Progenitor cell of endocrine pancreas (in vitro differentiated cells): ENCODE measurements at places on chromosomes 12 and 14. TPM values are rescaled to one million over a fixed set of nuclear protein-coding genes. Genes with fewer than 3 reads are reported as not detected.
A peak's percentile ranks its signal among the peaks of the same experiment; 100 is the strongest.

HOXC12 gene
- not detected in 2 replicates for total RNA-seq

DNA sequence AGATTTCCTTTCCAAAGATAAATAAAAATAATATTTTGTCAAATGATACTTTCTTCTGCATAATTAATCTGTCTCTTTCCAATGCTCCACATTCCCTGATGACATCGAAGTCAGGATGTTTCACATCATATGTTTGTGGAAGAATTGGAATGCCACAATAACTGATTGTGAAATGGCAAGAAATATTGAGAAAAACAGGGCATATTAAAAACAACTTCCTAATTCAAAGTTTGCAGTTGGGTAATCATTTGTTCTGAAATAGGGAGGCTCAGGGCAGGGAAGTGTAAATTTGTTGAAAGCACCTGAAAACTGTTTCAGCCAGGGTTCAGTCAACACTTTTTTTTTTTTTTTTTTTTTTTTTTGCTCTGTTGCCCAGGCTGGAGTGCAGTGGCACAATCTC is 50.7 kb downstream of the BCAT1 start:
- peaks cover 18% of the 10 kb centered on the region for H3K4me1 ChIP-seq
- H3K27me3 ChIP-seq, result peaks cover 18% of the 10 kb centered on the region
- no peak overlapping the region for H3K27ac ChIP-seq
- no peak overlapping the region for H3K4me3 ChIP-seq

DNA sequence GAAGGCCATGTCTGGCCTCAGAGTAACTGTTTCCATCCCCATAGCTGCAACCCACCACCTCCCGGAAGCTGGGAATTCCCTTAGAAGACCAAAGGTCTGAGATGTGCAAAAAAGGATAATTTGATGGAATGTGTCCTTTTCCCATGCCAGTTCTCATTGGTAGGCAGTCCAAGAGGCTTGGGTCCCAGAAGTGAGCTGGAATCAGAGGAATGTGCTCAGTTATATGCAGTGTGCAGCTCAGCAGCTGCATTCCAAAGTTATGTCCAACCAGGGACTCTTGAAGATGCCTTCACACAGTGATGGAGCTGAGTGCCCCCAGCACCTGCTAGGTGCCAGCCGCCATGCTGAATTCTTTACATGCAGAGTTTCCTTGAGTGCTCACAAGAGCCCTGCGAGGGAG is 583.9 kb upstream of the TBX3 start:
- H3K4me1 ChIP-seq, result no peaks in the 10 kb centered on the region
- no peak overlapping the region for H3K4me3 ChIP-seq
- no peak overlapping the region for H3K27ac ChIP-seq
- H3K27me3 ChIP-seq, result peaks cover 39% of the 10 kb centered on the region
- H3K36me3 ChIP-seq, result no peaks in the 10 kb centered on the region

RHEBL1 gene
- 0.72 and 0.75 TPM in 2 replicates for total RNA-seq

DNA sequence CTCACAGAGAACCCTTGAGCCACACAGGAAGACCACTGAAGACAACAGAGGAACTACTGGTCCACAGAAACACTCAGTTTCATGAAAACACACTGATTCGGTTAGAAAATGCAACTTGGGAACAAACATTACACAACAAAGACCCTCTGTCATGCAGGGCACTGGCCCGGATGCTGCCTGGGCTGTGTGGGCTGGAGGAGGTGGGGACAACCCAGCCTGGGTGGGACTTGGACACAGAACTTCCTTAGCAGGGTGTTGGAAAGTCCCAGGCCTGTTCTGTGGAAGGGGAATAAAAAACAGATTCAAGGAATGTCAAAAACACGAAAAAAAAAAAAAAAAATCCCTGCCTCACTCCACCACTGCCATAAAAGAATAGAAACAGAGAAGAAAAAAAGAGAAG is 181.0 kb downstream of the MON2 start:
- no peak overlapping the region for H3K4me3 ChIP-seq
- peaks cover 12% of the 10 kb centered on the region for H3K36me3 ChIP-seq
- no peak overlapping the region for H3K27ac ChIP-seq
- H3K4me1 ChIP-seq, result no peaks in the 10 kb centered on the region
- H3K27me3 ChIP-seq, result no peaks in the 10 kb centered on the region
- DNase-seq, result no peak

ESRRB gene
- total RNA-seq, result 0.12 and 0.29 TPM in 2 replicates

DNA sequence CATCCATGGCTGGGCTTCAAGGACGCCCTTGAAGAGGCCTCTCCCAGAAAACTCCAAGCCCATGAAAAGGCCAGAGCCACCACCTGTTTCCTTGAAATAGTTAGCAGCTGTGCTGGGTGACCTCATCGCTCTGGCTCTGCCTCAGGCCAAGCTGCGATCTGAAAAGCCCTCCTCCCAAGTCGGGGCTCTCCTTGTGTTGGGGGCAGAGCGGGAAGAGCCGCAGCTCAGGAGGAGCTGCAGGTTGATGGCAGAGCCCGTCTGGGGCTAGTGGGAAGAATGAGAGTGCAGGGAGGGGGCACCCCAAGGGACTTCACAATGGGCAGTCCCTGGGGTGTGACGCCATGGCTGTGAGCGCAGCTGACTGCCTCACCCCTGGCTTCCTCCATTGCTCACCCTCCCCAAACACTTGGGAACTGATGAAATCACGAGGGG is 50.0 kb upstream of the STON2 start:
- no peak overlapping the region for H3K27ac ChIP-seq
- H3K4me3 ChIP-seq, result no peak overlapping the region
- no peak for DNase-seq

DNA sequence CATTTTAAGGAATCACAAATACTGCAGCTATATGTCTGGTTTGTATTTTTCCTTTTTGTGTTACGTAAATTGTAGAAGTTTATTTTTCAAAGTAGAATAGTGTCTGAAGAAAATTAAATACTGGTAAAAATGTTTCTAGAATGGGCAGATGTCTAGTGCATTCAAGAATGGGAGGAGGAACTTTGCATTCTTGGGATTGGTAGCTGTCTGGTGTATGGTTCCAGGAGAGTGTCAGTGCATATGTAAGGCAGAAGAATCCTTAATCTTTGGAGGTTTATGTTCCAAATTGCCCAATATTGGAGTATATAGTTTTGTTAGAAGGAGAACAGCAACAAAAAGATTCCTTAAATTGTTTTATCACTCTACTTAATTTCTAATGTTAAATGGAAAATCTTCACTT is 13.5 kb downstream of the PAPOLA start:
- H3K4me1 ChIP-seq, result peaks cover 34% of the 10 kb centered on the region
- H3K27ac ChIP-seq, result no peak overlapping the region
- H3K4me3 ChIP-seq, result no peak overlapping the region

ACRBP gene
- total RNA-seq, result 5.0 and 5.6 TPM in 2 replicates

CCDC177 gene
- 0.22 and 0.24 TPM in 2 replicates for total RNA-seq

AKAP3 gene
- 3.3 and 3.5 TPM in 2 replicates for total RNA-seq

GRCh38 chr12:45725631-45726602 is 3.6 kb upstream of the ARID2 start:
- H3K27me3 ChIP-seq, result no peaks in the 10 kb centered on the region
- H3K4me1 ChIP-seq, result peaks cover 10% of the 10 kb centered on the region
- DNase-seq, result no peak
- peak overlapping the region; percentile 99 for H3K27ac ChIP-seq
- H3K4me3 ChIP-seq, result peak overlapping the region; percentile 97

DNA sequence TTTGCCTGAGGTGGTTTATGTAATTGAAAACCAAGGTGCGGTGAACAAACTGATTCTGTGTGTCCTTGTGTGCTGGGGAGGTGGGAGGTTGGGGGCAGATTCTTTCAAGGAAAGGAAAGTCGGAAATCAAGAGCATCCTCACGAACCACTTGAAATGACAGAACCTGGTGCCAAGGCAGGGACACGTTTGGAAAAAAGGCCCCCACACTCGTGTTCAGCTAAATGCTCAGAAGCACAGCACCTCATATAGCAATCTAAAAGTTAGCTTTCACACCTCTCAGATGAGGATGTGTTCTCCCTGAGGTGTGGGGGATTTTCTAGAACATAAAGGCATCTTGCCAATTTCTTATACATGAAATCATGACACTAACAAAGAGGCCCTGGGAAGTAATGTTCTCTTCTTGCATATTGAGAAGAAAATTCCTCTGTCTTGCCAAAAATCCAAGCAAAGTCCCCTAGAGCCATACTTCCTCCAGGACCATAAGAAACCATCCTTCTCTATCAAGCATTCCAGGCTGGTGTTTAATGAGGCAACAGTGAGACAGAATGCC is 119.6 kb downstream of the PLXNC1 start:
- no peak for DNase-seq
- H3K27me3 ChIP-seq, result no peaks in the 10 kb centered on the region
- no peak overlapping the region for H3K4me3 ChIP-seq
- no peaks in the 10 kb centered on the region for H3K4me1 ChIP-seq
- peaks cover 13% of the 10 kb centered on the region for H3K36me3 ChIP-seq

- no peak overlapping the region for H3K27ac ChIP-seq
- no peaks in the 10 kb centered on the region for H3K36me3 ChIP-seq
- H3K4me1 ChIP-seq, result peaks cover 18% of the 10 kb centered on the region
- H3K27me3 ChIP-seq, result no peaks in the 10 kb centered on the region
- no peak overlapping the region for H3K4me3 ChIP-seq
Observed at GRCh38 chr12:91377436-91377835, 194.8 kb upstream of the DCN start.

DNA sequence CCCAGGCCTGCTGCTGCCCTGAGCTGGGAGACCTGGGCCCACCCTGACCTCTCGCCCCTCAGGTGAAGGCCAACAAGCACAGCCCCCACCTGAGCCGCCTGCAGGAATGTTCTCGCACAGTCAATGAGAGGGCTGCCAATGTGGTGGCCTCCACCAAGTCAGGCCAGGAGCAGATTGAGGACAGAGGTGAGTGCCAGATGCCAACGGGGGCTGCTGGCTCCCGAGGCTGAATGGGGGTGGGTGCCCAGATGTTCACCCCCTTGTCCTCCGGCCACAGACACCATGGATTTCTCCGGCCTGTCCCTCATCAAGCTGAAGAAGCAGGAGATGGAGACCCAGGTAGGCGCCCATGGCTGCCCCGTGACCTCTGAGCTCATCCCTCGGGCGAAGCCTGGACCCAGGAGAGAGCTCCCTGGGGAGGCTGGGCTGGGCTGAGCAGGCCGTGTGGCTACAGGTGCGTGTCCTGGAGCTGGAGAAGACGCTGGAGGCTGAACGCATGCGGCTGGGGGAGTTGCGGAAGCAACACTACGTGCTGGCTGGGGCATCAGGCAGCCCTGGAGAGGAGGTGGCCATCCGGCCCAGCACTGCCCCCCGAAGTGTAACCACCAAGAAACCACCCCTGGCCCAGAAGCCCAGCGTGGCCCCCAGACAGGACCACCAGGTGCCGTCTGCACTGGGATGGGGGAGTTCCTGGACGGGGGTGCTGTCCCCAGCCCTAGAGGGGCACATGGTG is 25.8 kb downstream of the HIP1R start:
- DNase-seq, result no peak
- H3K36me3 ChIP-seq, result peaks cover 1% of the 10 kb centered on the region
- no peaks in the 10 kb centered on the region for H3K4me1 ChIP-seq
- H3K27ac ChIP-seq, result no peak overlapping the region
- no peaks in the 10 kb centered on the region for H3K27me3 ChIP-seq
- H3K4me3 ChIP-seq, result no peak overlapping the region

DNA sequence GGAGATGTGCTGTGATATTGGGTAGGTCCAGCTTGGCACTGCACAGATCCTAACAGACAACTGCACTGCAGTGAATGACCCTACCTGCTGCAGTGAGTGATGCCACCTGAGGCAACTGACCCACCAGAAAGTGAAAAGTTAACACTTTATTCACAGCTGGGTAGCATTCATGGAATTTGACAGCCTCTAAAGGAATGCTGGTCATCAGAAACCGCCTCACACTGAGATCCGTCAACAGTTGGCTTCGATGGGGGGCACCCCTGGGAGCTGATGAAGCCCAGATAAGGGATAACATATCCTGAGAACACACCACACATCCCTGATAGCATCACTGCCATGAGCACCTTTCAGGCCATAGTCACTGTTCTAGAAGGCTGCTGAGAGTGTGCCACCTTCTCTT is 272.4 kb upstream of the CRY1 start:
- H3K36me3 ChIP-seq, result no peaks in the 10 kb centered on the region
- no peak overlapping the region for H3K27ac ChIP-seq
- H3K27me3 ChIP-seq, result peaks cover 29% of the 10 kb centered on the region
- H3K4me3 ChIP-seq, result no peak overlapping the region
- H3K4me1 ChIP-seq, result no peaks in the 10 kb centered on the region

DNA sequence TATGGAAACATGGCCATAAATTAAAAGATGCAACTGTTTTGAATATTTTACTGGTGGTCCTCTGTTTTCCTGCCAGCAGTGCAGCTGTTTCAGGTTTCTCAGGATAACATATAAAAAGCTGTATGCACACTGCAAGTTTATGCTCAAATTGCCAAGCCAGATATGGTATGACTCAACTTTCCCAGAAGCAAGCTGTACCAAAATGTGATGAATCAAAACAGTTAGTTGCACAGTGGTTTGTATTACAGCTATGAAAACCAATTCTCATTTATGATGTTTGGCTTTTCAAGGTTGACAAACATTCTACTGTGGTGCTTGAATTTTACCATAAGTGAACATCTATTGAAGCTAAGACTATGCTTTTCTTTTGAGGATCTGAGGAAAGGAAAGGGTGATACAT is 15.5 kb downstream of the TRMT5 start:
- H3K4me1 ChIP-seq, result peaks cover 3% of the 10 kb centered on the region
- no peak for DNase-seq
- H3K27ac ChIP-seq, result no peak overlapping the region

DNA sequence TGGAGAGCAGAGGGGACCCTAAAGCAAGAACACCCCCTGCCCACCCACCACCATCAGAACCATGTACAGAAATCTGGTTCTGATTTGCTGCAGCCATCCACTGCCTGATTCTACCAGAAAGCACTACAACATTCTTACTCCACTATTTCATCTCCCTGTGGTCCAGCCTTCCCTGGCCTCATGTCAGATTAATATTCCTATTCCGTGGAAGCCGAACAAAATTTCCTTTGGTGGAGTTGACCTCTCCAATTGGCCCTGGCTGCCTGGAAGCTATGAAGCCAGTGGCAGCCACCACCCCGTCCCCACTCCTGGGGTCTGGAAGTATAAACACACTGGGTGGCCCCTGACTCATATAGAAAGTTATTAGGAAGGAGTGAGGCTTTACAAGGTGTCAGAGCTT is 60.2 kb downstream of the ANO2 start:
- no peak for DNase-seq
- H3K4me1 ChIP-seq, result peaks cover 5% of the 10 kb centered on the region
- H3K36me3 ChIP-seq, result no peaks in the 10 kb centered on the region
- H3K27me3 ChIP-seq, result peaks cover 18% of the 10 kb centered on the region
- H3K27ac ChIP-seq, result no peak overlapping the region

FSCB gene
- not detected in 2 replicates for total RNA-seq

CFAP251 gene
- 8.9 and 9.3 TPM in 2 replicates for total RNA-seq

FBLN5 gene
- 6.4 and 6.9 TPM in 2 replicates for total RNA-seq

LRRC10 gene
- not detected in 2 replicates for total RNA-seq

GRCh38 chr12:3271639-3272038 is 194.5 kb downstream of the TSPAN9 start:
- DNase-seq, result no peak
- H3K27me3 ChIP-seq, result no peaks in the 10 kb centered on the region
- H3K36me3 ChIP-seq, result no peaks in the 10 kb centered on the region
- H3K4me1 ChIP-seq, result no peaks in the 10 kb centered on the region
- no peak overlapping the region for H3K4me3 ChIP-seq

KERA gene
- not detected in 2 replicates for total RNA-seq

- H3K4me1 ChIP-seq, result no peaks in the 10 kb centered on the region
- no peaks in the 10 kb centered on the region for H3K27me3 ChIP-seq
- no peak overlapping the region for H3K4me3 ChIP-seq
- H3K36me3 ChIP-seq, result no peaks in the 10 kb centered on the region
- no peak overlapping the region for H3K27ac ChIP-seq
Observed at GRCh38 chr12:102195826-102196225, 1.8 kb downstream of the PMCH start.

CCDC38 gene
- not detected in 2 replicates for total RNA-seq

TSHR gene
- 0.24 TPM in 1 of 2 replicates, not detected in the other for total RNA-seq

NPFF gene
- not detected in 2 replicates for total RNA-seq

SPX gene
- total RNA-seq, result 2.6 and 2.7 TPM in 2 replicates

GRCh38 chr12:50006280-50006679 is 19.0 kb downstream of the RACGAP1 start:
- no peaks in the 10 kb centered on the region for H3K4me1 ChIP-seq
- H3K27me3 ChIP-seq, result no peaks in the 10 kb centered on the region
- H3K27ac ChIP-seq, result no peak overlapping the region
- H3K36me3 ChIP-seq, result peaks cover 5% of the 10 kb centered on the region
